Brain (organoid and tissue), 16 donors: ENCODE measurements at places on chromosomes 7 and 10.

DNA sequence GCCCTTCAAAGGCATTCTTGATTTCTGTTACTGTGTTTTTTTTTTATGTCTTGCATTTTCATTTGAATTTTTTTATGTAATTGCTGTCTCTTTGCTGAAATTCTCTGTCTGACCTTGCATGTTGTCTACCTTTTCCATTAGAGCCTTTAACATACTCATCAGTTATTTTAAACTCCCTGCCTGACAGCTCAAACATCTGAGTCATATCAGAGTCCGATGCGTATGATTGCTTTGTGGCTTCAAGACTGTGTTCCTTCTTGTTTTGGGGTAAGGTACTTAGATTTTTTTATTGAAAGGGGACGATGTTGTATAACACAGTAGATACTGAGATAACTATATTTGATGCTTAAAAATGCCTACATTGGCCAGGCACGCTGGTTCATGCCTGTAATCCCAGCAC is 9.7 kb upstream of the TARP start:
- no peak for DNase-seq

DNA sequence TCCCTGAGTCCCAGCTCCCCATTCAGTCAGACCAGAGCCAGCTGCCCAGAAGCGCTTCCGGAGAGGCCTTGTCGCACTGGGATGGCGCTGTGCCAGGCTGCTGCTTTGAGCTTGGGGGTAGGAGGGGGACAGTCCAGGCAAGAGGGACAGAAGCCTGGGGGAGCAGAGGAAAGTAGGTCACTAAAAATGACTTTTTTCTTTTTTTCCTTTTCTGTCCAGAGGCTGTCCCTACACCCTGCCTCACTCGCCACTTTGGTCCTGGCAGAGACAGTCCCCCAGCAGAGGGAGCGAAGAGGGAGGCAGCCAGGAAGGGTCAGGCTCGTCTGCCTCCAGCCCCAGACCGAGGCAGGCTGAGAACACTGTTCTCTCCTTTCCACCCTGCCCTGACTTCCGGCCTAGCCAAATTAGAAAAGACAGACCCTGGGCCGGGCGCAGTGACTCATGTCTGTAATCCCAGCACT is 15.8 kb upstream of the TRIM8 start:
- DNase-seq = peak; percentile 73

DNA sequence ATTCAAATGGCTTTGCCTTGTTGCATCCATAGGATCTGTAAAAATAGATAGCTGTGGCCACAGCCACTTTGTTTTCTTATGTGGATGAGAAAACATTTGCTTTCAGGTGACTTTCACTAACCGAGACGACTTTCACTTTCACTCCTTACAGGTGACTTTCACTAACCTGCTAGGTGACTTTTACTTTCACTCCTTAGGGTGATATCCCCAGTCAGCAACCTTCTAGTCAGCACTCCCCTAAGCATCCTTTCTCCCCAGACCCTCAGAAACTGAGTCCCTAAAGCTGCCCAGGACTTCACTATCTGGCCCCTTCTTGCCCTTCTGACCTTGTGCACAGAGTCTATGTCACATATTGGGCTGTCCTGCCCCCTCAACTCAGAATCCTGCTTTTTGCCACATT is 177.5 kb downstream of the RELN start:
- DNase-seq = no peak

GRCh38 chr7:70681469-70682350 is 450.2 kb upstream of the GALNT17 start:
- peak; percentile 54 for DNase-seq

DNA sequence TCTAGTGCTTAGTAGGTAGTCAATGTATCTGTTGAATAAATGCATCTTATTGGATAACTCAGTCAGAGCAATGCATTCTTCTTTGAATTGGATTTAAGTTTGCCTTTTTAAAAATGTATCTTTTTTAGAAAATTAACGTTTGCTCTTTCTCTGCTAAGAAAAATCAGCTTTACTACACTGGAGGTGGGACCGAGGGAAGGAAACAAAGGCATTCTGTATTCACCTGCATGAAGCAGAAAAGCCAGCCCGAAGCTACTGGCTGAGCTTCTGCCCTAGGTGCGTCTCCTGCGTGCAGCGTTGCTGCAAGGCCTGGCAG is 22.2 kb upstream of the ITGB1 start:
- DNase-seq = no peak

GRCh38 chr7:69411466-69411865 is 186.8 kb upstream of the AUTS2 start:
- no peak for DNase-seq

DNA sequence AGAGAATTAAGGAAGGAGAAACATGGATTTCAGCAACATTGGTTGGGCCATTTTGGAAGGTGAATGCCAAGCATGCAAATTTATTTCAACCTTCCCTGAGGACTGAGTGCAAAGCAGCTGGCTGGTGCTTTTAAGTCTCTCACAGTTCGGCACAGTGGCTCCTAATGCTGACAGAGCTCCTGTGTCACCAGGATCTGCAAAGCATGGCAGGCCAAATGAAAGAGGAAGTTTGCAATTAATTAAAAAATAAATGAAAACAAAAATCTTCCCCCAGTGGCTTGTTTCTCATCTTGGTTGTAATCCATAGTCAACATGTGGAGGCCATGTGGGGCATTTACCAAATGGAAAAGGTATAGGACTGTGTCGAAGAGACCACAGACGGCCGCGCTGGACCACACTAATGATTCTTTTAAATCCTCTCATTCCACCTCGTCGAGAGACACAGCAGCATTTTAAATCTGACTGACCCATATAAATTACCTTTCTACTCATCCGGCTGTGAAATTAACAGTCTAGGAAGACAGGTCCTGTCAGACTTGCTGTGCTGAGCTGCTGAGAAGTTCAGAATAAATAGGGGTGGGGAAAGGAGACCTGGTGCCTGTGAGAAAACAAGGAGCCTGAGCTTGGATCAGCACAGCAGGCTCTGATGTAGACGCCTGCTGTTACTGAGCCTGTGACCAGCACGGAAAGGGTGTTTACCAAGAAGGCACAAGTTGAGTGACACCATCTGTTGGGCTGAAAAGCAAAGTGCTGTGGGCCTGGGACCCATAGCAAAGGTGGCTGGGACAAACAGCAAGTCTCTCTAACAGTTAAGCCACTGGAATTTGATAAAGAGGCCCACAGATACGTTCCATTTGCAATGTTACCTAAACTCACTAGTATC is 136.0 kb upstream of the COL1A2 start:
- no peak for DNase-seq

- no peak for DNase-seq
Measured at GRCh38 chr7:134852625-134853024, 73.2 kb downstream of the CALD1 start.

DNA sequence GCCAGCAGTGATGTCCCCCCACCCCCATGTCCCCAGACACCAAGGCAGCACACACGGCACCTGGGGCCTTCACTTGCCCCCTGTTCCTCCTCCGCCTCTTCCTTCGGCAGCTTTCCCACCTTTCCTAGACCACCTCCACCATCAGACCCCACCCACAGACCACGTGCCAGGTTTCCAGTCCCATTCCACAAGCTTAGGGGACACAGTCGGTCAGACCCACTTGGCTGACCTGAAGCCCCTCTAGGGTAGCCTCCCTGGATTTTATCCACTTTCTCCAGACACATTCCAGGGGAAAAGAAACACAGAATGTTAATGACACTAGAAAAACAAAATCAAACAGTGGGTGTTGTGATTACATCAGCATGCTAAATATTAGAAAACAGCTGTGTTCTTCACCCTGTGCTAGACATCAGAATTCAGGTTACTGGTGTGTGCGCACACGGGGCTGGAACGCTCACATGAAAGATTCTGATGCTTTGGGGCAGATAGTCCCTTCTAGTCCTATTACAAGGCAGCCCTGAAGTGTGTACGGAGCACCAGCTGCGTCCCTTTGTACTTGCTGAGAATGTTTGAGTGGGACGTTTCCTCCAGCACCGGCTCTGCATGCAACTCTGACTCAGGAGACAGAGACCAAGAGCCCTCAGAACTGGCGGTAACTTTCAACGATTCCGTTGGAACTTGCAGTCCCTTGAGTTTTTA is 75.5 kb upstream of the PPP2R2D start:
- peak; percentile 24 for DNase-seq
